ENCODE measurements at places on chromosomes 5 and 9. TPM values are rescaled to one million over a fixed set of nuclear protein-coding genes. Genes with fewer than 3 reads are reported as not detected.

- H3K27ac ChIP-seq: peak within 1 kb of the TSS; percentile 88
- H3K4me3 ChIP-seq: peak within 1 kb of the TSS; percentile 85
- no peak for DNase-seq
- H3K4me1 ChIP-seq: peaks cover 33% of the 10 kb centered on the region
- peaks cover 5% of the 10 kb centered on the region for H3K36me3 ChIP-seq
- H3K27me3 ChIP-seq: no peaks in the 10 kb centered on the region
Measured at GRCh38 chr9:93096131-93096802, at the start of gene CARD19. Gene CARD19, plus strand, starts transcription at chr9:93096217. Its CDS starts 129 bp downstream, at chr9:93096346.

Gene KCNMB1
- total RNA-seq: 0.12 TPM

GRCh38 chr5:89597878-89598277, 714.9 kb upstream of the MEF2C start:
- DNase-seq: no peak
- no peak overlapping the region for H3K27ac ChIP-seq
- H3K4me3 ChIP-seq: no peak overlapping the region
- H3K4me1 ChIP-seq: no peaks in the 10 kb centered on the region
- peaks cover 5% of the 10 kb centered on the region for H3K27me3 ChIP-seq

Gene PCDHB9
- 2.2 TPM for total RNA-seq

Gene SPINK1
- total RNA-seq: 930 TPM

GRCh38 chr5:42131081-42131480, 206.0 kb downstream of the FBXO4 start:
- H3K36me3 ChIP-seq: no peaks in the 10 kb centered on the region
- no peak overlapping the region for H3K27ac ChIP-seq
- H3K4me3 ChIP-seq: no peak overlapping the region
- H3K4me1 ChIP-seq: no peaks in the 10 kb centered on the region

DNA sequence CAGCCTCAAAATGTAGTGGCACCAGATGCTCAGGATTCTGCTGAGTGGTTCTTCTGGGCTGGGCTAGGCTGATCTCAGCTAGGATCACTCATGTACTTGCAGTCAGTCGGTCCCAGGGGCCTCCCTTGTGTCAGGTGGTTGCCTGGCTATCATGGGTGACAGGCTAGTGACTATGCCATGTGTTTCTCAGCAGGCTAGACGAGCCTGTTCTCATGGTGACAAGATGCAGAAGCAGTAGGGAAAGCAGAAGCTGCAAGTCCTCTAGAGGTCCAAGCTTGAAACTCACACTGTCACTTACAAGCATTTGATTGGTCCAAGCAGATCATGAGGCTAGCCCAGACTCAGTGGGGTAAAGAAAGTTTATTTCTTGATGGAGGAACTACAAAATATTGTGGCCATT, 15.2 kb upstream of the KCNMB1 start:
- no peaks in the 10 kb centered on the region for H3K36me3 ChIP-seq
- peaks cover 11% of the 10 kb centered on the region for H3K4me1 ChIP-seq
- peaks cover 6% of the 10 kb centered on the region for H3K27me3 ChIP-seq
- no peak for DNase-seq
- no peak overlapping the region for H3K4me3 ChIP-seq
- H3K27ac ChIP-seq: no peak overlapping the region

DNA sequence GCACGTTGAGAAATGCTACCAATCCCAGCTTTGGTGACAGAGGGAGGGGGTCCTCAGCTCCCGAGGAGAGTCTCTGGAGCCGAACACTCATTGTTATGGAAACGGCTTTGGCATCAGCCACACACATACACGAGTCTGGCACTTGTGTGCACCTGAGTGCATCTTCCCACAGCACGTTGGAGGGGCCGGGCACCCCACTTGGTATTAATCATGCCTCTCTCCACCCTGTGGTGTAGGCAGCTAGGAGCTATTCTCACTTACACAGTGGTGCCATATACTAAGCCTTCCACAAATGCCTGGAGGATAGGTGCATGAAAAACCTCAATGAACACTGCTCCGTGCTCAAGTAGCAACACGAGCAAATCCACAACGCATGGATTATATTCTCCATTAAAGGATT, 133.9 kb upstream of the PANK3 start:
- peaks cover 3% of the 10 kb centered on the region for H3K36me3 ChIP-seq
- no peak overlapping the region for H3K27ac ChIP-seq
- peaks cover 11% of the 10 kb centered on the region for H3K4me1 ChIP-seq
- H3K4me3 ChIP-seq: no peak overlapping the region
- peak; percentile 34 for DNase-seq
- peaks cover 40% of the 10 kb centered on the region for H3K27me3 ChIP-seq

DNA sequence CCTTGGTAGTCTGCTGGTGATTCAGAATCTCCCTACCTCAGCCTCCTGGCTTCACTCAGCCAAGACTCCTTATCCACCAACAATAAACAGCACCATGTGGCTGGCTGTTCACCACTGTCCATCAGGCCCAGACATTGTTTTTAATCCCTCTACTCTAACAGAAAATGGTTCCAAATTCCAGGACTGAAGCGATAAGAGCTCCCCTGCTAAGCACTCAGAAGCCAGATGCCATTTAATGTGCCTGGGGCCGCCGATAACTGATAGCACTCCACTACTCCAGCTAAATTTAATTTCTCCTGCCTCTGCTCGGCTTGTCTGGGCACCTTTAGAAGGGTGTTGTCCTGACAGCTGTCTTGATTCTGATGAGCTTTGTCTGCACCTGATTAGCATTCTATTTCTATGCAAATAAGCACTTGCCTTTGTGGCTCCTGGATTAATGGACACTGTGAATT, 47.1 kb downstream of the ZNF622 start:
- peaks cover 10% of the 10 kb centered on the region for H3K4me1 ChIP-seq
- H3K36me3 ChIP-seq: no peaks in the 10 kb centered on the region
- peaks cover 42% of the 10 kb centered on the region for H3K27me3 ChIP-seq
- no peak overlapping the region for H3K27ac ChIP-seq
- no peak for DNase-seq
- no peak overlapping the region for H3K4me3 ChIP-seq

GRCh38 chr5:180018347-180019060, 53.1 kb downstream of the RNF130 start:
- no peaks in the 10 kb centered on the region for H3K4me1 ChIP-seq
- H3K4me3 ChIP-seq: no peak overlapping the region
- H3K27ac ChIP-seq: no peak overlapping the region
- H3K27me3 ChIP-seq: no peaks in the 10 kb centered on the region

GRCh38 chr9:107772988-107773387, 283.4 kb upstream of the KLF4 start:
- H3K27ac ChIP-seq: no peak overlapping the region
- DNase-seq: no peak
- no peak overlapping the region for H3K4me3 ChIP-seq
- no peaks in the 10 kb centered on the region for H3K4me1 ChIP-seq

DNA sequence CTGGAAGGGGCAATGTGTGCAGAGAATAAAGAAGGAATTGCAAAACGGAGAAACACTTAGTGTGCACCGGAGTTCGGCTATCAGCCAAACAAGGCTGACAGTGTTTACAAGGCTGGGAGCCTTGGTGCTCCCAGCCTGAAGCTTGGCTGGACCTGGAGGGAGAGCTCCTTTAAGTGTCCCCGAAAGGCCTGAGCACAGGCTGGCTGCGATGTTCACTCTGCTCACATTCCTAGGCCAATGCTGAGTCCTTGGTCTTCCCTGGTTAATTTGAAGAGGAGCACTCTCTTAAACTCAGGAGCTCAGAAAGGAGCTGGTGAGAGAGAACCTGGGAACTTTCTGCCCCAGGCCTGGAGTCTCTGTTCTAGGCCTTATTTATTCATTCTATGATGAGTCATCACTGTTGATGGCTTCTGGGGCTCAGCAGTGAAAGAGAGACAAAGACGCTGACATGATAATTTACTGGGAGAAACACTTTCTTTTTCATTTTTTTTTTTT, 88.6 kb upstream of the MYO10 start:
- H3K36me3 ChIP-seq: no peaks in the 10 kb centered on the region
- no peak overlapping the region for H3K4me3 ChIP-seq
- peaks cover 11% of the 10 kb centered on the region for H3K4me1 ChIP-seq
- DNase-seq: no peak

Gene EPB41L4B
- total RNA-seq: 29.1 TPM

- H3K4me3 ChIP-seq: no peak overlapping the region
- DNase-seq: no peak
- H3K36me3 ChIP-seq: no peaks in the 10 kb centered on the region
- H3K4me1 ChIP-seq: no peaks in the 10 kb centered on the region
- H3K27ac ChIP-seq: no peak overlapping the region
- H3K27me3 ChIP-seq: peaks cover 8% of the 10 kb centered on the region
Measured at GRCh38 chr9:21764846-21765245, 37.6 kb upstream of the MTAP start.

DNA sequence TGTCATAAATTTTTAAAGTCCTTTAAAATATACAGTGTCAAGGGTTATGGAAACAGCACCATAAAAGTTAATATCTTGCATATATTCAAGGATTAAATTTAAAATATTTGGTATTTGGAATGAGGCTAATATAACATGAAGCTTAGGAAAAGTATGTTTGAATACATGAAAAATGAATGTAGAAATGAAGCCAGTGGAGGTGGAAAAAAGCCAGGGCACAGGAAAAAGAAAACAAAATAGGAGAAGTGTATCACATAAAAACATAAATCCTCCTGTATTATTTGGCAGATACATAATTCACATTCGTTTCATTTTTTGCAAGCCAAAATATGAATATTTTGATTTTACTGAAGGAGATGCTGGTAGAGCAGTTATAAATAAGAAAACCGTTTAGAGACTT, 587.0 kb upstream of the ZNF608 start:
- H3K36me3 ChIP-seq: no peaks in the 10 kb centered on the region
- DNase-seq: no peak
- H3K27me3 ChIP-seq: peaks cover 6% of the 10 kb centered on the region

- no peak overlapping the region for H3K27ac ChIP-seq
- no peaks in the 10 kb centered on the region for H3K27me3 ChIP-seq
- H3K36me3 ChIP-seq: no peaks in the 10 kb centered on the region
Measured at GRCh38 chr9:4092793-4093709, 206.8 kb downstream of the GLIS3 start.

DNA sequence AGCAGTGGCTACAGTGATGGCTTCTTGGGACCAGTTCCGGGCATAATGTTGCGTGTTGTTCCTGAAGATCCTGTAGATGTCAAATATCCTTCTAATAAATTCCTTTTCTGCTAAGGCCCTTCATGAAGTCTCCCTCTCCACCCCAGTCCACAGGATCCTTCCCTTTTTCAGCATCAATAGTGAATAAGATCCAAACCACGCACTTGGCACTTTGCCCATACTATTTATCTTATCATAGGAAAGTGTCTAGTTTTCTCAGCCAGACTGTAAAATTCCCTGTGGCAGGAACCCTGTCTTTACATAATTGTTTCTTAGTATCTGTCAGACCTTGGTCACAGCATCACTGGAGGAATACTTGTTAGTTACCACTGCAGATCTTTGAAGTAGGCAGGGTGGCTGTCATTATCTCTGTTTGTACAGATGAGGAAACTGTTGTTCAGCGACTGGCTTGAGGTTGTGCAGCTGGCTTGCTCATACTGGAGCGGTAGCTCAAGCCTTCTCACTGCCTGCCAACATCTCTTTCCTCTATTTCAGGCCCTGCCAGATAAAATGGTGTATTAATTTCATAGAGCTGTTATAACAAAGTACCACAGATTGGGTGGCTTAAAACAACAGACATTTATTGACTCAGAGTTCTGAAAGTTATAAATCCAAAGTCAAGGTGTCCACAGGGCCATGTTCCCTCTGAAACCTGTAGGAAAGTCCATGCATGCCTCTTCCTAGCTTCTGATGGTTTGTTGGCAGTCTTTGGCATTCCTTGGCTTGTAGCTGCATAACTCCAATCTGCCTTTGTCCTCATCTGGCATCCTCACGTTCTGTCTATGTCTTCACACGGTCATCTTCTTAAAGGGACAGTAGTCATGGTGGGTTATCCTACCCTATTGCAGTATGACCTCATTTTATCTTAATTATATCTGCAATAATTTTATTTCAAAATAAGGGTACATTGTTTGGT, 33.5 kb upstream of the APC start:
- H3K4me1 ChIP-seq: peaks cover 17% of the 10 kb centered on the region
- no peak overlapping the region for H3K4me3 ChIP-seq
- no peaks in the 10 kb centered on the region for H3K27me3 ChIP-seq
- no peak for DNase-seq

Gene COMMD10
- 21.8 TPM for total RNA-seq

DNA sequence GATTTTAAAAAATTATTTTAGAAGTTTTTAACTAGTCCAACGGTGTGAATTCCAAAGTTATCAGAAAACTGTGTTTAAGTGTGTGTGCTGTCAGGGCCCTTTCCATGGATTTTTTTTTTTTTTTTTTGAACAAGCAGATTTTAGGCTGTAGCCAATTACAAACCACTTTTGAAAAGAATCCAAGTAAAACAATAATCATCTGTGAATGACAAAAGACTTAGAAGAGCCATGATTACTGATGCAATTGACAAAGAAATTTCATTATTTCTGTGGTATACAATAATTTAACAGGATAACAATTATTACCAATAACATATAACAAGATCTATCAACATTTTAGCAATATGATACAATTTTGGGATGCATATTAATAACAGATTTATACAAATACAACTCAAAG, 16.2 kb upstream of the PAIP1 start:
- H3K27me3 ChIP-seq: no peaks in the 10 kb centered on the region
- no peak overlapping the region for H3K4me3 ChIP-seq
- H3K36me3 ChIP-seq: peaks cover 13% of the 10 kb centered on the region
- H3K27ac ChIP-seq: no peak overlapping the region
- no peaks in the 10 kb centered on the region for H3K4me1 ChIP-seq

Gene GABRA6
- not detected for total RNA-seq

Gene SLC45A2
- 2.1 TPM for total RNA-seq

GRCh38 chr9:4030751-4031150, 269.1 kb downstream of the GLIS3 start:
- H3K27ac ChIP-seq: no peak overlapping the region
- no peaks in the 10 kb centered on the region for H3K36me3 ChIP-seq

Gene PCDHGA7
- 0.31 TPM for total RNA-seq

DNA sequence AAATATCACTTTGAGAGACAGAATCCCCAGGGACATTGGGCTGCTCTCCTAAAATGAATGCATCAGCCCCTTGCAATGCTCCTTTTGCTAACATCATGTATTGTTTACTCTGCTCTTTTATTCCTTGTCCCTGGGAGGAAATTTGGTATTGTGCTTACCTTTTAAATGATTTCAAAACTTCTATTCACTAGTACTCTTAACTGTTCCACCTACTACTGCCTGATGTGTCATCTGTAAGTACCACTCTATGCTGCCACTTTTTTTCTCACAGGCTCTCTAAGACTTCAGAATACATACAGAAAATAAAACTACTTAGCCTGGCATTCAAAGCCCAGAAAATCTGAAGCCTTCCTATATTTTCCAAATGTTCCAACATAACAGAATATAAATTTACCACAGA, 667.2 kb downstream of the BRINP1 start:
- no peaks in the 10 kb centered on the region for H3K4me1 ChIP-seq
- no peaks in the 10 kb centered on the region for H3K36me3 ChIP-seq
- no peaks in the 10 kb centered on the region for H3K27me3 ChIP-seq

DNA sequence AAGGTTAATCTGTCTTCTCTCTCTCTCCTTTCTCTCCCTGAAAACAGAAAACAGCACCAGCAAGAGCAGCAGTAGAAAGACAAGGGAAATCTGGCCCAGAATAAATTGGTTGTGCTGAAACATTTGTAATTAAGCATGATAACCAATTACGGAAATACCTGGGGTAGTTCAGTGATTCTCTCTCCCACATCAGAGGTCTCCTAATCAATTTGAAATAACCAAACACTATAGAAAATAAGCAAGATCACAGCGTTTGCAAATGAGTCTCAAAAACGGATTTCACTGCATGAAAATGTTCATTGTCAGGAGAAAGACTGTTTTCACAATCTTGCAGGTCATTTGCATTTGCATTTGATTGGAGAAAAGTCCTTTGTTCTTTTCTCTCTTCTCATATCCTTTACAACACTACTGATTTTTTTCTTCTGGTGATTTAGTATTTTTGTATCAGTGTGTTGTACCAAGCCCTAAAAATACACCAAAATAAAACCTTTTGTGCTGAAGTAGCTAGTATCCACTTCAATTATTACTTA, 36.8 kb upstream of the CDH6 start:
- peaks cover 14% of the 10 kb centered on the region for H3K27me3 ChIP-seq
- H3K4me1 ChIP-seq: peaks cover 5% of the 10 kb centered on the region
- H3K36me3 ChIP-seq: no peaks in the 10 kb centered on the region
- no peak overlapping the region for H3K4me3 ChIP-seq

All from type B pancreatic cell (in vitro differentiated cells).